Left colon (tissue), 2 donors: ENCODE measurements at places on chromosomes 7 and 10. TPM values are rescaled to one million over a fixed set of nuclear protein-coding genes. Genes with fewer than 3 reads are reported as not detected.
A peak's percentile ranks its signal among the peaks of the same experiment; 100 is the strongest.

DNA sequence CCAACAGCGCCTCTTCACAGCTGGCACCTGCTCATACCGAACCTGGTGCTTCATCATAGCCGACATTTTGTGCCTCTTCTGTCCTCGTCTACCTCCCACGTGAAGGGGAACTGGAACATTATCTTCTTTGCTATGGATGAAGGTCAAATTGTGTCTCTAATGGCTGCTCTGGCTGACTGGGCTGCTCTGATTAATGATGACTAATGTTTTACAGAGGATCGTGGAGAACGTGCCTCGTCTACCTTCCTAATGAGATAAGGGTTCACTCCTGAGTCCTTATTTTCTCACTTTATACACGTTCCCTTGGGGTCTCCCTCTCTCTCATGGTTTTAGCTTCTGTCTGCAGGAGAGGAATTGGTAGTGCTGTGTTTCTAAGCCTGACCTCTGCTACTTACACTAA lies 420.3 kb downstream of the PHTF2 start:
- no peak for DNase-seq

GRCh38 chr7:22488643-22489462 lies 11.1 kb downstream of the STEAP1B start:
- DNase-seq, result peak; percentile 39

The LRMDA gene
- total RNA-seq, result 10.6 TPM

The NKX1-2 gene
- not detected for total RNA-seq

The NPFFR1 gene
- 0.03 TPM for total RNA-seq

The PNLIPRP3 gene
- not detected for total RNA-seq

The FKBP6 gene
- total RNA-seq, result not detected
